ENCODE measurements at places on chromosomes 11 and 22.

DNA sequence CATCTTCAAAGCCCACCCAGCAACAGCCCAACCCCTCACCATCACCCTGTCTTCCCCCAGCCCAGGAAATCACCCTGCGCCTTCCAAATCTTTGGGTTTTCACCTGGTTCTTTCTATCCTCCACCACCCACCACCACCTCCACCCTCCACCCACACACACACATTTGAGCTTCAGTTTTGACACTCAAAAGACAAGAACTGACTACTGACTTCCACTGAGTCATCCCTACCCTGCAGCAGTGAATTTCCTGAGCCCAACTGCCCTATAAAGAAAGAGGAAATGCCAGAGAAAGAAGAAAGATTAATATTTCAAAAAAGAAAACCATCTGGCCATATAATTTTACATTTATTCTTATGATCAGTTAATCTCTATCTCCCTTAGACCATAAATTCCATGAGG, 137.5 kb downstream of the CHST1 start:
- no peak for DNase-seq

DNA sequence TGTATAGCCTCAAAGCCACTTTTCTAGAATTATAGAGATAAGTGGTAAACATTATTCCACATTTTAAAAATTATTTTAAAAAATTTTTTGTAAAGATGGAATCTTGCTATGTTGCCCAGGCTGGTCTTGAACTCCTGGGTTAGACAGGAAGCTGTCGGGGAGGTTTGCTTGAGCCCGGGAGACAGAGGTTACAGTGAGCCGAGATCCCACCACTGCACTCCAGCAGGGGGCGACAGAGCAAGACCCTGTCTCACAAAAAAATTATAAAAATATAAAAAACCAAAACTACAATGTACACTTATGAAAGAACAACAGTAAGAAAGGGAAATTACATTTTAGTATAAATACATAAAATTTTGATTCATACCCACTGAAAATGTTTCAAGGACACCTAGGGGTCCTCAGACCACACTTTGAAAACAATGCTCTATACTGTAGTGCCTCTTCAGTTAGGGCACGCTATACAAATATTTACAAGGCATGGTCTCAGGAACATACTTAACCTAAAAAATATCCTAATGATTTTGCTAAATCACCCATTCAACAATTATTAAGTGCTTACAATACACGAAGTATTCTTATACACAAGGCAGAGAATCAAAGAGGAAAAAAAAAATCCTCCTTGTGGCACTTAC, 111.2 kb downstream of the MRTFA start:
- DNase-seq: no peak

DNA sequence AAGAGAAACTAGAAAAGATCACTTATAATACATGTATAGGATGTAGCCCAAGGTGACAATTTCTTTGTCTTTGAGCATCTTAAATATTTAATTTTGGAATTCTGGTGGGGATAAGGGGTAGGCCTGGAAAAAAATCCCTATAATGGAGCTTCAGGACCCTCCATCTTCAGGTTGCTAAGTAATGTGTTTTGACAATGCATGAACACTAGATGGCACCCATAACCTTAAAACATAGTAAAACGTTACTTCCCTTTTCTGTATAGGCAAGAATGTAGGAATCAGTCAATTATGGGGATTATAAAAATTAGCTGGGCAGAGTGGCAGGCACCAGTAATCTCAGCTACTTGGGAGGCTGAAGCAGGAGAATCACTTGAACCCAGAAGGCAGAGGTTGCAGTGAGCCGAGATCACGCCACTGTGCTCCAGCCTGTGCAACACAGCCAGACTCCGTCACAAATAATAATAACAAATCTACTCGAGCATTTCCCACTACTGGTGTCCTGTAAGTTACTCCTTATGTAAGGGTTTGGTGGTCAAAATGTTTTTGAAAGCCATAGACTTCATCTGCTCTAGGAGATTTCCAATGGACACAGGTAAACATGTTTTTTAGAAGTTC, 541.9 kb upstream of the CCDC90B start:
- peak; percentile 54 for DNase-seq

GRCh38 chr11:63912678-63913077, 4.3 kb downstream of the RCOR2 start:
- no peak for DNase-seq

DNA sequence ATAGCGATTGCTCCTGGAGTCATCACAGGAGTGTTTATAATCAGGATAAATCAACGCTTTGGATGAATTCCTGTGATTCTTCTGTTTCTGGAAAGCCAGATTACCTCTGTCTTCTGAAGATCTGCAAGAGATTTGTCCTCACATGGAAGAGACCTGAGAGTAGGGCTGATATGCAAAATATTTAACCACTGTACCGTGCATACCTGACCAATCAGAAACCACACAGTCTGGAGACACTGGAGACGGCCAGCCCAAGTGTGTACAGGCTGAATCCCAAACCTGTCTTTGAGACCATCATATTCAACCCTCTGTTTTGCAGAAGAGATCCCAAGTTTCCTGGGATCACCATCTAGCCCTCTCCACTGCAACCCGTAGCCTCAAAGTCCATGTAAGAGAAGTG, 50.4 kb upstream of the WT1 start:
- no peak for DNase-seq

- DNase-seq: no peak
Observed at GRCh38 chr11:77103319-77103718, 679 bp downstream of the OMP start.

- DNase-seq: no peak
Observed at GRCh38 chr22:39674536-39674935, 104.0 kb downstream of the CACNA1I start.

DNA sequence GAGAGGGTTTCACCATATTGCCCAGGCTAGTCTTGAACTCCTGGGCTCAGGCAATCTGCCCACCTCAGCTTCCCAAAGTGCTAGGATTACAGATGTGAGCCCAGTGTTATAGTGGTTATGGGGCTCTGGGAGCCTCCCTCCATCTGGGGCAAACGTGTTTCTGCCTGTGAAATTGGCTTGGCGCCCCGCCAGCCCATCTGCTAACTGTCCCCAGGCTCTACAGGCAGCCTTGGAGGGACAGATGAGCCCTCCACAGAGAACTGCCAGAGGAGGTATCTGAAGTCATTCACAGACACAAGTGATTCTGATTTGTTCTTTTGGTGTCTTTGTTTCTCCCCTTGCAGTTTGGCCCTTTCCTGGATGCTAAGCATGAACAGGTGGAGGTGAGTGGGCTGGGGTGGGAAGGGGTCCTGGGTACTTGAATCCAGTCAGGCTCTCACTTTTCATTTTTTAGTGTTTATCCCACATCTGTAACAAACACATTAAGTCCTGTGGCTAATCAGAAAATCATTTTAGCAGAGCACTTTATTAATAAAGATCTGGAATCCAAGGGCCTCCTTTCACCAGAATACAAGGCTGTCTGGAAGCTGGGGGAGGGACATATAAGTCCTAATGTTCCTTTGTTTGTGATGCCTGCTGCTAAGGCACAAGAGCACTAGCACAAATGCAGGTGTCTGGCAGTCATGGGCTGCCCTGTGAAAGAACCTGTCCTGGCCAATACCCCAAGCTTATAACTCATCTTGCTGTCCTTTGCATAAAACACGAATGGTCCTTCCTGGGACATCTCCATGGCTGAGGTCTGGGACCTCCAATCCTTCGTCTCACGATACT, 25.7 kb upstream of the CDC42EP2 start:
- DNase-seq: no peak

GRCh38 chr11:108620958-108621772, 27.6 kb upstream of the EXPH5 start:
- DNase-seq: no peak

DNA sequence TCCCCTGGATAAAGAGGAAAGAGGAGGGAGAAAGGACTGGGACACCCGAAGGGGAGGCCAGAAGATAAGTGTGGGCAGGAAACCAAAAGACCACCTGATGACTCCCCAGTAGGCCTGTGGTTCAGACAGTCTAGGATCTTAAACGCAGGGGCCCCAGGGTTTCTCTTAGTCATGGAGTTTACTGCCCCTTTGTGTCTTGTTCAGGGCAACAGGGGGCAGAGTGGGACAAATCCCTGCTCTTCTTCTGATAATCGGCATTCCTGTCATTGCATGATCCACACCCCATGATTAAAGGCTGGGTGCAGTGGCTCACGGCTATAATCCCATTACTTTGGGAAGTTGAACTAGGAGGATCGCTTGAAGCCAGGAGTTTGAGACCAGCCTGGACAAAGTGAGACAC, 4.7 kb upstream of the TMPRSS13 start:
- peak; percentile 35 for DNase-seq

GRCh38 chr11:3203221-3204043, 15.2 kb downstream of the MRGPRG start:
- DNase-seq: no peak

DNA sequence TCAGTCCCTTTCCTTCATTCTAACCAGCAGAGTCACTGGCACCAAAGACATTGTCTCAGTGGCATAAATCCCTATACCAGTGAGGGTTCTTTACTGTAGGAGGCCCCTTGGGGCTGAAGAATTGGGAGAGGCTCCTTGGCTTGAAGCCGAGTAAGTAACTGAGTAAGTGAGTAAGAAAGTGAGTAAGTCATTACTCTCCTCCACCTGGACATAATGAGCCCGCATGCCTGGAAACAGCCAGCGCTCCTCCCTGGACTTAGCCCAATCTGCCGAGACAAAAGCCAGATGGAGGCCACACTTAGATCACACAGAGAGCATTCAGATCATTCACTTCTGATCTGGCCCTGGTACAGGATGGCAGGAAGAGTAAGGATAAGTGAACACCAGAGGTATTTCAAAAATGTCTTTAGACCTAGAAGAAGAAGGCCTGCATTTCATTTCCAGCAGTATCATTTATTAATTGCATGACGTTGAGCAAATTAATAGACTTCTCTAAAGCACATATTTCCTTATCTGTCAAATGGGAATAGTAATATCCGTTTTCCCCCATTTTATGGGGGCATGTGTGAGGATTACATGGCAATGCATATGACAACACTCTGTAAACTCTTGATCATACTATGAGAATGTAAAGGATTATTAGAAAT, 8.2 kb upstream of the MICAL3 start:
- no peak for DNase-seq

GRCh38 chr11:1727861-1728260, 22.5 kb downstream of the IFITM10 start:
- DNase-seq: no peak

- DNase-seq: no peak
Observed at GRCh38 chr11:102266099-102266498, 51.2 kb upstream of the BIRC3 start.

DNA sequence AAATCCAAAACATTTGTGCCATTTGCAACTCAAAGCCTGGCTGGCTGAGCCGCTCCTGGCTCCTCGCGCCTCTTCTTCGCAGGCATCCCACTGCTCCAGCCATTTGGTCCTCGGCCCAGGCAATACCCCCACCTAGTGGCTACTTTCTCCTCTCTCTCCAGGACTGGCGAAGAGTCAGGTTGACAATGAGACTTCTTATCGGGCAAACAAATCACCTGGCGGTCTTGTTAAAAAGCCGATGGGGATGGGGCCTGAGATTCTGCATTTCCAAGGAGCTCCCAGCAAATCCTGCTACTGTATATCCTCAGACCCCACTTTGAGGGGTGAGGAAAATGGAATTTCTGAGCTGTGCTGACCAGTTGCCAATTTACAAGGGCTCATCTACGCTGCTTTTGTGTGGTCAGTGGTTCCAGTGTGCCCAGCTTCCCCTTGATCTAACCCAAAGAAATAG, 89.0 kb downstream of the ISX start:
- DNase-seq: peak; percentile 82

DNA sequence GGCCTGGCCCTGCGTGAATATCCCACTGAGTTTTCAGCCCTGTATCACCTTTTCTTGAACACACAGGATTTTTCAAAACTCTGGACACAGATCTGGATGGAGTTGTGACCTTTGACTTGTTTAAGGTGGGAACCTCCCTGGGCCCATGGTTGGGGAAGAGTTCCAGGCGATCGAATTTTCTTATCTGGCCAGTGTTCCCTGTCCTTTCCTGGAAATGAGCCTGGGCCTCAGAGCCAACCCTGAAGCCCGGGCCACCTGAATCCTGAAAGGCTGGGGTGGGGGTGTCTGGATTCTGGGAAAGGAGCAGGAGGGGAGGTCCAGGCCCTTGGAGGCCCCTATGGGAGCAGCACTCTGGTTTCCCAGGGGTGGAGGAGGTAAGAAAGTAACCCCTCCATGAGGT, 29.0 kb downstream of the CAPN1 start:
- no peak for DNase-seq

DNA sequence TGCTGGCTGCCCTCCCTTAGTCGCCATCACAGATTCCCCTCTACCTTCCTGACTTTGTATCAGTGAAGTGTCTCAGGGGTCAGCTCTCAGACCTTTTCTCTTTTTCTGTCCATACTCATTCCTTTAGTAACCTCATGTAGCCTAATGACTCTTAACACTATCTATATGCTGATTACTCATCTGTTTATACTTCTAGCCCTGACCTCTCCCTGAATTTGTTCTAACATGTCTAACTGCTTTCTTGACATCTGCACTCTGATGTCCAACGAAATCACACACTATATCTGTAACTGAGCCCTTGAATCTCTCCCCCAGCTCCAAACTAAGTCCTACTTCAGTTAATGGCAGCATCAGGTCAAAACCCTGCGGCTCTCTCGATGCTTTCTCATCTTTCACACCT, 135.8 kb upstream of the TIMP3 start:
- no peak for DNase-seq

- peak; percentile 58 for DNase-seq
Observed at GRCh38 chr22:44723801-44724200, 21.8 kb downstream of the PRR5 start.

- no peak for DNase-seq
Observed at GRCh38 chr11:65474864-65475263, 24.0 kb upstream of the MALAT1 start.

- no peak for DNase-seq
Observed at GRCh38 chr11:1060410-1060809, 14.3 kb upstream of the MUC2 start.

DNA sequence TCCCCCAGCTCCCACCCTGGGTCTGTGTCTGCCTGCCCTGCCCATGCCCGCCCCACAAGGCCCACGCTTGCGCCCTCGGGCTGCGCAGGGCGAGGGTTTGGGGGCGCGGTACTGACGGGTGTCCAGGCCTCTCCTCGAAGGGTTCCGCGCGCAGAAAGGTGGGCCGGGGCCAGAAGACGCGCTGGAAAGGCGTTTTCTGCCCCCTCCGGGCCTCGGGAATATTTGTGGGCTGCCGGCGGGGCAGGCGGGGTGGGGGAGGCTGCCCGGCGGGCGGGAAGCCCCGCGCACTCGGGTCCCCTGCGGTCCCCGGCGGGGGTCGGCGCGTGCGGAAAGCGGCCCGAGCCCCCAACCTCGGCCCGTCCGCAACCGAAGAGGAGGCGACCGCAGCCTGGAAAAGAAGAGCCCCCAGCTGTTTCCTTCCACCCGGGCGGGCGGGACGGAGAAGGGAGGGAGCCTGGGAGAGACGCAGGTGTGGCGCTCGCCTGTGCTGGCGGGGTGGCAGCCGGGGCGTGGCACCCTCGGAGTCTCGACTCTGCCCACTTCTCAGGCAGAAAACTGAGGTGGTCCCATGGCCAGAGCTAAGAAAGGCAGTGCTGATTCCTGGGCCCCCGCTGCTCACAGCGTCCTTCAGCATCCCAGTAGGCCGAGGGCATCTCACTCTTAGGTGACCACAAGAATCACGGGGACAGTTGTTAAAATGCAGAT, 59.0 kb downstream of the THAP12 start:
- DNase-seq: no peak

GRCh38 chr22:46455446-46455845, 82.0 kb downstream of the CELSR1 start:
- no peak for DNase-seq
